ENCODE measurements at places on chromosomes 7 and 10. TPM values are rescaled to one million over a fixed set of nuclear protein-coding genes. Genes with fewer than 3 reads are reported as not detected.

The TAS2R16 gene
- total RNA-seq: not detected

The CEP55 gene
- total RNA-seq: 19.0 TPM

The SPDYE16 gene
- 0.17 TPM for total RNA-seq

The AS3MT gene
- 8.1 TPM for total RNA-seq

The TMEM26 gene
- 1.5 TPM for total RNA-seq

The GPR15LG gene
- not detected for total RNA-seq

The ALOX5 gene
- total RNA-seq: not detected

The LRRN3 gene
- total RNA-seq: 1.8 TPM

The CCZ1B gene
- 44.4 TPM for total RNA-seq

The SPDYE11 gene
- not detected for total RNA-seq

The TET1 gene
- 3.3 TPM for total RNA-seq

The ARMH3 gene
- total RNA-seq: 14.5 TPM

The ELOVL3 gene
- total RNA-seq: 0.66 TPM

The LCOR gene
- total RNA-seq: 15.7 TPM

The PKD2L1 gene
- not detected for total RNA-seq

The DLX6 gene
- not detected for total RNA-seq

The ZC3HAV1L gene
- 8.5 TPM for total RNA-seq

The FRAT2 gene
- total RNA-seq: 5.3 TPM

The COX15 gene
- total RNA-seq: 43.9 TPM

The FAM24B gene
- total RNA-seq: 6.8 TPM

The TECPR1 gene
- 39.0 TPM for total RNA-seq

The PRLHR gene
- not detected for total RNA-seq

The CLCN1 gene
- total RNA-seq: under 0.01 TPM

The TMEM213 gene
- total RNA-seq: not detected

The ANKRD7 gene
- 2.8 TPM for total RNA-seq

The SLC26A5 gene
- total RNA-seq: not detected

The SFRP4 gene
- total RNA-seq: 54.2 TPM

The VPS37D gene
- 6.2 TPM for total RNA-seq

The SNX8 gene
- total RNA-seq: 13.2 TPM

The PDE6C gene
- not detected for total RNA-seq

The PMS2 gene
- total RNA-seq: 28.1 TPM

The PHYHIPL gene
- total RNA-seq: not detected

All from fibroblast of lung (primary cell).